ENCODE measurements at places on chromosomes 4 and X.

DNA sequence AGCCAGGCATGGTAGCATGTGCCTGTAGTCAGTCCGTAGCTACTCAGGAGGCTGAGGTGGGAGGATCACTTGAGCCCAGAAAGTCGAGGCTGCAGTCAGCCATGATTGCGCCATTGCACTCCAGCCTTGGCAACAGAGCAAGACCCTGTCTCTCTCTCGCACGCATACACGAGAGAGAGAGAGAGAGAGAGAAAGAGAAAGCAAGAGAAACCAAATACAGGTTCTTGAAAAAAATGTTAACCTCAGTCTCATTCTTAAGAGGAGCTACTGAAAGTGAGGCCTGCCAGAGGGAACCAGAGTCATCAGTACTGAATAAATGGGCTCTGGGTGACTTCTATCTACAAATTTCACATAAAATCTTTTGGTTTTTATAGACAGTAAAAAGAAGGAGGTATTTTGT lies 42.9 kb downstream of the KIAA0232 start:
- DNase-seq = no peak

DNA sequence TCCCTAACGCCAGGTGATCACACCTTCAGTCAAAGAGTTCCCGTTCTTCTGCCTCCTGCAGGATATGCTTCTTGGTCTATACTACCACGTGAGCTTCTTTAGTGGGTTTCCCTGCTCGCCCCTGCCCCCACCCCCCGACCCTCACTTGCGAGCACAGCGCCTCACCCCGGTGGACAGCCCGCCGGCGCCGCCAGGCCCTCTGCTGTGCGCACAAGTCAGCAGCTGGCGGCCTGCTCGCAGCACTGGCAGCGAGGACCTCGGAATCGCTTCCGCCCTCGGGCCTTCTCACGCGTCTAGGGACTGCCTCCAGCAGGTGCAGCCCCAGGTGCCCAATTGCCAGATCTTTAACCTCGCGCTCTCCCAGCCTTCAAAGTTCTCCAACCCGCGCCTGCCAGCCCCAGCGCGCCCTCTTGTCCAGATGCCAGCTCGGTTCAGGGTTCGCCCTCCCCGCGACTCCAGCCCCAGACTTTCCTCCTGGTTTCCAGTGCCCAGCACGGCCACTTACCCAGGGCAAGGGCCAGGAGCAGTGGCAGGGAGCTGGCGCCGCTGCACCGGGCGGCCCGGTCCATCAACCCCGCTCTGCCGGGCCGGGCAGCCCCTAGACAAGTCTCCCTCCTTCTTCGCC lies 454 bp downstream of the BTC start:
- DNase-seq = no peak

DNA sequence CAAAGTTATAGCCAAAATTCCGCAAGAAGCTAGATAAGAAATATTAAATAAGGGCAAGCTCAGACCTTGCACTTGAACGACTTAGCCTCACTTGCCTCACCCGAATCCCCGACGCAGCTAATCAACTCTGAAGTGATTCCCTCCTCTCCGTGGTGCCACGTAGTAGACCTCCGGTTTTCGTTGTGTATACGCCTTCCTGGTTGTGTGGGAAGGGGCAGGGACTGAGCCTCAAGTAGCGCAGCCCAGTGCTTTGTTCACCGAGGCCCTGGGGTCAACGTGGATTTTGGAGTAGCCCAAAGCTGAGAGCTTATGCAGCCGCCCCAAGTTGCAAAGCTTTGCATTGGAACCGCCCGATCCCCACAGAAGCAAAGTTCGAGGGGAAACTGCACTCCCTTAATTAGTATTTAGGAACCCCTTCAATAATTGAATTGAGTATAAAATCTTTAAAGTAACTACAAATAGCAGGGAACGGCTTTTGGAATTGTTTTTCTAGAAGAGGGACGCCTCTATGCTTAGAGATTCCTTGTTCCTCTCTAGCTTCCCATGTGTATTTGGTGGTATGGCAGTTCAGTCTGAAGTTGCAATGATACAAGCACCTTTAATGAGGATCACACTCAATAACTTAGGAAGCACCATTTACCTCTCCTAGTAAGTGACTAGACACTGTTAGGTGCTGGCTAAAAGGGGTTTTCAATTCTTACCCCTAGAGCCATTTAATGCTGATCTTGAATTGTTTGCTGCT lies 55.7 kb downstream of the LINC00632 start:
- DNase-seq = no peak

DNA sequence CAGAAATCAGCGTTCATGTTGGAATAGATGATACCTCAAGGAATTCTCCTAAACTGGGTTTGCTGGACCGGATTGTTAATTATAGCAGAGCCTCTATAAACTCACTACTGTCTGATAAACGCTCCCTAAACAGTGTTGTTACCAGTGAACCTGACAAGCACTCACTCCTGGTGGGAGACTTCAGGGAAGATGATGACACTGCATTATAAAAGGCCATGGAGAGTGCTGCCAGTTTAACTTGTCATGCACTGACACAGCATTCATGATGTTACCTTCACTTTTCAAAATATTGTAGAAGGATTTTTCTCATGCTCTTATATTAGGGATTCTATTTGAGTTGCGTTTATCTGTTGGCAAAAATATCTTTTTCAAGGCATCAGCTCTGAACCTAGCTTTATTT lies 57.7 kb upstream of the PGK1 start:
- DNase-seq = no peak

DNA sequence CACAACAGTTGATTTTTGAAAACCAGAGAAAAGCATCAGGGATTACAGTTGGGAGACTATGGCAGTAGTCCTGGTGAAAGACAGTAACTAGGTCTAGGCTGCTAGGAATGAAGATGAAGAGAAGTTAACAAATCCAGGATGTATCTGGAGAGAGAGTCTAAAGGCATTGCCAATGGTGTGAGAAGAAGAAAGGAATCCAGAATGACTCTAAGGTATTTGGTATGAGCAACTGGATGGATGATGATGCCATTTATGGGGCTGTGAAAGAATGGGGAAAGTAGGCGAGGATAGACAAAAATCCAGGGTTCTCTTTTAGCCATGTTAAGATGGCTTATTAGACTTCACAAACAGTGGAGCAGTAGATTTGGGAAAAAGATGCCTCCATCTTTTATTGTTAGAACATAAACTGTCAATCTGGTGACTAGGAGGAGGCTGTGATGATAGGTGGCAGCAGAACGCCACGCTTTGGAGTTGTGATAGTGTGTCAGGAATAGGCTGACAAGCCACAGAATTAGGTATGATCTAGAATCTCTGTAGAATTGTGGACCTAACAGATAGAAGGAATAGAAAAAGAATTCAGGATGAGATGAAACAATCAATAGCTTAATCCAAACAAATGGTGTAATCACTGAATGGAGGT lies 27.3 kb upstream of the JADE1 start:
- DNase-seq = no peak
